ENCODE measurements at places on chromosomes 13 and 19.

GRCh38 chr19:407511-408440 is 1.2 kb downstream of the C2CD4C start:
- DNase-seq: no peak

DNA sequence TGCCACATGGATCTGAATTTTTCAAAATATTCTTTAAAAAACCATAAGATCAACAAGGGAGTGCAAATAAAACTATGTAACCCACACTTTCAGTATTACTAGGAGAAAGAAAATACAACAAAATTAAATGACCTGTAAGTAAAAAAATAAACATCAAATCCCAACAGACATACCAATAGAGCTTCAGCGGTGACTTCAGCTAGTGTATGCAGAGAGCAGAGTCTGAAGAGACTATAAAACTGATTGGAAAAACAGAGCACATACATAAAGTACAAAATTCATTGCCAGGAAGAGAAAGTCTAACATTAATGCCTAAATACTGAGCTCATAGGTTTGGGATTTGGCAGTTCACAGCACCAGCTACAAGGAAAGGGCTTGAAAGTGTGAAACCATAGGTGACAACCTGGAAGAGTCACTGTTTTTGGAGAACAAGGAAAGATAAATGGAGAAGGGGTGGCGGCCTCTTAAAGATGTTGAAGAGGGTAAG is 291.1 kb downstream of the LMO7 start:
- no peak for DNase-seq

DNA sequence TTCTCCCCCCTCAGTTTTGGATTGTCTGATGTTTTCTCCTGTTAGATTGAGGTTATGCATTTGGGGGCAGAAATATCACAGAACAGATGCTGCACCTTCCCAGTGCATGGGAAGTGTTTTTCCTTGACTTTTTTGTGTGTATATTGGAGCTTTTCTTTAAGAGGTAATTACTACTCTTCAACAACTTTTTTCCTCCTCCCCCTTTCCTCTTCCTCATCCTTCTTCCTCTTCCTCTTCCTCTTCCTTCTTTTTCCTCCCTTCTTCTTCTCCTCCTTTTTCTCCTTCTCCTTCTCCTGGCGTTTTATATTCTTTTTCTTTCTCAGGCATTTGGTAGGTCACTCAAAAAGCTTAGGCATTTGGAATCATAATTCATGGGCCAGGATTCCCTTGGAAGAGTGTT is 18.1 kb upstream of the SPATA13 start:
- DNase-seq: no peak

GRCh38 chr13:20125129-20125782 is 35.6 kb downstream of the GJA3 start:
- DNase-seq: no peak
